ENCODE measurements at places on chromosomes 4 and X.

DNA sequence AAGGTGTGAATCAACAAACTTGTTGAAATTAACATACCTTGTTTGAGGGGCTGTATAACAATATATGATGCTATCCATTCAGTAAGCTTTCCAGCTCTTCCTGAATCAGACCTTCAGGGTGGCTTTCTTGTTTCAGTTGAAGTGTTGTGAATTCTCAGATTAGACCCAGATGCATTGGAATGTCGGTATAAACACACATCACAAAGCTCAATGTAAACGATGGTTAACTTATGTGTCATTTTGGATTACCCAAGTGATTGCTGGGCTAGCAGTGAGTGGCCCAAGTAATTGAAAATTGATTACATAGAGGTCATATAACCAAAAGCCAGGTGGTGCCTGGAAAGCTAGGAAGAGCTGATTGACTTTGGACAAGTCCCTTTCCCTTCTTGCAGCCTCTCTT is 115.0 kb downstream of the SHROOM4 start:
- no peak for DNase-seq

DNA sequence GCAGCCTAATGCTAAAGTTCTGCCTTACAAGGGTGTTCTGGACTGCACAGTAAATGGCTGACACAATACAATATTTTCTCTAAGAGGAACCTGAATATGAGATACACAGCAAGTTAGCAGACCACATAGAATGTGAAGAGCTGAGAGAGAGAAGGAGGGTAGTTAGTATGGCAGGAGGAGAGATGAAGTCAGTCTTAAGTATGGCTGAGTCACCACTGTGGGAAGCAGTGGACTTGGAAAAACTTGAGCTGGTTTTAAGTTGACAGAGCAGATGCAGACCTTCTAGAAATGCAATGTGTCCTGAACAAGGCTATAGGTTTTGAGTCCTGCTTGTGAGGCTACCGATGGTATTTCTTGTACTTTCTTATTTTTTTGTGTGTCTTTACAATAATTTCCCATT is 172.5 kb downstream of the SH2D1A start:
- no peak for DNase-seq

GRCh38 chr4:152398060-152398459 is 137.8 kb downstream of the FBXW7 start:
- DNase-seq: no peak

DNA sequence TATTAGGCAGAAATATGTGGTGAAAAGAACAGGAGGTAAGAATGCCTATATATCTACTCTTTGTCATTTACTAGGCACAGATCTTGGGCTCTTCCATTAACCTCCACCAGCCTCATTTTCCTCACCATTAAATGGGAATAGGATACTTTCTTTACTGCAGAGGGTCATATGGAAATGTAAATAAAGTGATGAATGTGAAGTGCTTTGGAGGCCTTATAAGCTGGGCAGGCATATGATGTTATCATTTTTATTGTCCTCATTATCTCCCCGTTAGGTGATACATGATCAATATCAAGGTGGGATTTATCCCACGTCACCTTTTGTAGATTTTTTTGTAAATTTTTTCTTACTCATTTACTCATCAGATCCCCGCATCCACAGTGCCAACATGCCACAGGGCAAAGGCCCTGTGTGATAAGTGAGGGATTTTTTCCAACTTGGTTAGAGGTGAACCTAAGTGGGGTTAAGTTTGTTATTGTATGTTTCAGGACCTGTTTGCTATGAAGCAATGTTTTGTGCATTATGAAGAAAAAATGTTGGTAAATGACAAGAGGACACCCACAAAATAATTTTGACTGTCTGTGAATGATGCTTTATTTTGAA is 107.8 kb downstream of the SLC4A4 start:
- no peak for DNase-seq

- no peak for DNase-seq
Observed at GRCh38 chr4:54855191-54855854, 197.6 kb downstream of the KIT start.

DNA sequence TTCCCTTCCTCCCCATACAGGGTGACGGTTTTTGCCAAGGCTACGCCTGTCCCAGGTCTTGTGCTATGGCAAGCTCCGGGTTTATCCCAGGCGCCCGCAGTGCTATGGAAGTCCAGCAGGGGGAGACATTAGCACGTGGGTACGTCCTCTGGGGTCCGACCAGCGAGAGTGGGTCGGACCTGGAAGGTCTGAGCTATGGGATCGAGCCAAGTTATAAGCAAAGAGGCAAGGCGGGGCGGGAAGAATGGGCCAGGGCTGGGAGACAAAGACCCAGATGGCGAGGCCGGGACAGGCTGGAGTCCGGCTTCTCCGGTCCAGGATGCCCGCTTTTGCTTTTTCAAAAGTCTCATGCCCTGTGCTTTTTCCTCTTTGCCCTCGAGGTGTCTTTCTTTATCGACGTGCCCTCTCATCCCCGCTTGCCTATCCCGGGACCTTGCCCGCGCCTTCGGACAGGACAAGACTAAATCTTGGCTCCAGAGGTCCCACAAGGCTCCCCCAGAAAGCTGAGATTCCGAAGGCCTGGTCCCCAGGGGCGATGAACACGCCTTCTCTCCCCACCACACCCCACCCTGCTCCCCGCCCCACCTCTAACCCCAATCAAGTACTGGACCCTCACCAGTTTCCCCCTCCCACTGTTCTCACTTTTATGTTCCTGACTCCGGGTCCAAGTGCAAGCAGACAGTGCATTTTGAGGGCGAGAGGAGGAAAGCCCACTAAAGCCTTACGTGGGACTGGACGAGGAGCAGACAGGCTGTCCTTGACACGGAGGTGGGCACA is 785 bp upstream of the EFNB1 start:
- DNase-seq: peak; percentile 21

DNA sequence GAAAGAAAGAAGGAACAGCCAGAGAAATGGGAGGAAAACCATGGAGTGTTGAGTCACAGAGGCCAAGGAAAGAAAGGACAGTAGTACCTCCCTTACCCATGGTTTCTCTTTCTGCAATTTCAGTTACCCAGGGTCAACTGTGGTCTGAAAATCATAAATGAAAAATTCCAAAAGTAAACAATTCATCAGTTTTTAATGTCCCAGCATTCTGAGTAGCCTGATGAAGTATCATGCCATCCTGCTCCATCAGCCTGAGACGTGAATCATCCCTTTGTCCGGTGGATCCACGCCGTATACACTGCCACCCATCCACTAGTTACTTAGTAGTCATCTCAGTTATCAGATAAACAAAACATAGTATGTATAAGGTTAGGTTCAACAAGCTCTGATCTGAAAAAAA is 114.2 kb downstream of the COMMD8 start:
- DNase-seq: no peak

DNA sequence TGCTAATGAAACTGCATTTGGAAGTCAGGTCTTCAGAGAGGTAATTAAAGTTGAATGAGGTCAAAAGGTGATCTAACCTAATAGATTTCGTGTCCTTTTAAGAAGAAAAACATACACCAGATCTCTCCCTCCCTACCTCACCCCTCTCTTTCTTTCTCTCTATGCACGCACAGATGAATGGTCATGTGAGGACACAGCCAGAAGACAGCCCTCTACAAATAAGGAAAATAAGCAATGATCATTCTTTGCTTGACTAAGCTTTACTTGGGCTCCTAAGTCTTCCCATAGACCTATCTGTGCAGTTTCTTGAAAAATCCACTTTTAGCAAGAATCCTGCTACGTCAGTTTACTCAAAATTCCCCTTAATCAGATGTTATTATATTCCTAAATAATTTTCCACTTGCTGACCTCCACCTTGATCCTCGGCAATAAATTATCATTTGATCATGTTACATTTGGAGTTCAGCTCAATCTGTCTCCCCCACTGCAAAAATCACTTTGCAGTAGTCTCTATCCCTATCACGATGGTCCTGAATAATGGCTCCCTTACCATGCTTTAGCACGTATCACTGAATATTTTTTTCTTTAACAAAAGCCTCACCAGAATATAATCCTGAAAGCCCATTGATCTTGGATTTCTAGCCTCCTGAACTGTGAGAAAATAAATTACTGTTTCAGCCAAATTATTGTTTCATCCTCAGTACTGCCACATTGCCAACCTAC is 527.3 kb downstream of the GABRG1 start:
- no peak for DNase-seq

GRCh38 chr4:94819371-94820168 is 61.8 kb downstream of the BMPR1B start:
- DNase-seq: no peak

DNA sequence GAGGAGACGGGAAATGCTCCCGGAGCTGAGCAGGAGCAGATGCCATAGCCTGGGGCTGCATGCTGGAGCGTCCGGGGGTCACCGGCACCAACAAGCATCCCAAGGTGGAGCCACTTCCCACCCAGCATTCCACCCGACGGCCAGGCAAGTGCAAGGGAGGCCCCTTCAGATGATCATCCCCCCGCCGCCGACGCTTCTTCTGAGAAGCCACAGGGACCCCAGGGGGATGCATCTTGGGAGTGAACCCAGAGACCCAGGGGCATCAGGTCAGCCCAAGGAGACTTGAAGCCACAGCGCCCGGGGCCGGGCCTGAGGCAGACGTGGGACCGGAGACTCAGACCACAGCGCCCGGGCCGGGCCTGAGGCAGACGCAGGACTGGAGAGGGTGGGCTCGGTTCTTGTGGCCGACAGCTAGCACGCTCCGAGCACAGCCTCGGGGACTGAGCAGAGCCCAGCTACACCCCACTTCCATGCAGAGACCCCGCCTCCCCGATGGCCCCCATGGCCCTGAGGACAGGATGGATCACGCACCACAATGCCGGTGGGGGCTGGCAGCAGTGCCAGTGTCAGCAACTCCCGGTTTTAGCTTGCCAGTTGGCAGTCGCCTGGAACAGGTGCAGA is 33.0 kb upstream of the CPLX1 start:
- DNase-seq: no peak

GRCh38 chrX:10744007-10744406 is 123.6 kb upstream of the MID1 start:
- no peak for DNase-seq

DNA sequence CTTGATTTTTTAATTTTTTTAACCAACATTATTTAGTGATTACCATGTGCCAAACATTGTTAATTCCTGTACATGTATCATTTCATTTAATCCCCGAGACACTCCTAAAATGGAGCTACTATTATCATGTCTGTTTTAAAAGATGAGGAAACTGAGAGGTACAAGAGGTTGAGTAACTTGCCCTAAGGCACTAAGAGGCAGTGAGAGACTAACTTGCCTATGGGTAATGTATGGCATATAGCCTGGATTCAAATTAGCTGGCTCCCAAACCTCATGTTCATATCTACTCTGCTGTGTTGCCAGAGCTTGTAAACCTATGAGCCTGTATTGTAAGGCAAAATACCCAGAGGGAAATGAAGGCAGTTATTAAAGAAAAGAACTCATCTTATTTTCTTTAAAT is 443.6 kb downstream of the IL15 start:
- no peak for DNase-seq

Data from DMS153 (cell line).